T-helper 2 cell (primary cell): ENCODE measurements at places on chromosomes 7 and 10.

- DNase-seq: no peak
Measured at GRCh38 chr7:126657599-126658358, 595.0 kb downstream of the GRM8 start.

DNA sequence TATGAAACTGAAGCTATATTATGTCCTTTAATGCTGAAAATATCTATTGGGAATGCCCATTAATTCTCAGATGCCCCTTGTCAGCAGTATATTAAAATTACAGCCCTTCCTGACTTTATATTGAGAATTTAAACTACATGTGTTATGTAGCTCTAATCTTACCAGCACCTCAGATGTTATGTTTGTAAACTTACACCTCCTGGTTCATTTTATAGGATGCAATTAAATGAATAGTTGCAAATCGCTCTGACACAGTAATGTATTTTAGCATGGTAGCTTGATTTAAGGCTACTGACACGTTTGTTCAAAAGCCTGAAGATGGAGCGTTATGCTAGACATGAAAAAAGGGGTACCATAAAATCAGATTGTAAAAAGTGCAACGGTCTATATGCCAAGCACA lies 35.0 kb upstream of the MET start:
- no peak for DNase-seq

DNA sequence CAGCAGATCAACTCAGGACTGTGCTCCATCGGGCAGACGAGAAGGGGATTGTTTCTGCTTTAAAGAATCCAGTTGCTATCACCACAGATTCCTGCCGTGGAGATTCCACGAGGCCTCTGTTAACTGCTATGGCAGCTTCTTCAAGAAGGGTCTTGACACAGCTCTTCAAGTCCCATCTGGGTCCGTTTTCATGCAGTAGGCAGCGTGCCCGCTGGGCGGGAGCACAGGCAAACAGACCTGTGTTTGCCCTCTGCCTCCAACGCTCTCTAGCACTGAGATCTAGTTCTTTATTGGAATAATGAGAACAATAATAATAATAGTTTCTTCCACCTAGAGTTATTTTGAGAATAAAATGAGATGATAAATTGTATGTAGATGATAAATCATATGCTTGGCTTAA lies 127.2 kb upstream of the SP8 start:
- no peak for DNase-seq

- DNase-seq: no peak
Measured at GRCh38 chr10:3666525-3667302, 118.3 kb downstream of the KLF6 start.

- no peak for DNase-seq
Measured at GRCh38 chr10:62248465-62248864, 20.2 kb downstream of the RTKN2 start.
